ENCODE measurements at places on chromosomes 3 and 15.

- no peak for DNase-seq
These were observed 27.6 kb upstream of the RAB7A start for GRCh38 chr3:128698211-128699047.

GRCh38 chr3:22231061-22231460 lies 480.1 kb upstream of the ZNF385D start:
- DNase-seq, result no peak

- DNase-seq, result no peak
These were observed 10.8 kb downstream of the PLD1 start for GRCh38 chr3:171799501-171799900.

DNA sequence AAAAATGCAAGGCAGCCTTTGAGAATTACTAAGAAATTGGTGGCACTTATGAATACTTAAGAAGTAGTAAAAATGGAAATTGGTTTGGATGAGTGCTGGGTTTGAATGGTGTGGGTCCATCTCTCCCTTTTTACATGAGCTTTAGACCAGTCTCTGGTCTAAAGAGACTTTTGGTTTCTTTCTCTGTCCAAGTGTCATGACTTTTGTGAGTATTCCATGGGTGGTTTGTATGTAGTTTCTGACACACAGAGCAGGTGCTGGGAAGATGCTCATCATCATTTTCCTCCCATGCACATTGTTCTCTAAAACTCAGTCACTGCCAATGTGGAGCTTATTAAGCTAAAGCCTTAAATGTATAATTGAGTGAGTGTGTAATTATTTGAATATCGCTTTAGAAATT lies 63.5 kb downstream of the KAT2B start:
- DNase-seq, result no peak

- DNase-seq, result no peak
These were observed 2.1 kb downstream of the EPHB1 start for GRCh38 chr3:134797057-134797740.

- DNase-seq, result no peak
These were observed 4.7 kb downstream of the LRRK1 start for GRCh38 chr15:100923902-100924301.

- DNase-seq, result no peak
These were observed 9.1 kb downstream of the GK5 start for GRCh38 chr3:142216321-142216720.

DNA sequence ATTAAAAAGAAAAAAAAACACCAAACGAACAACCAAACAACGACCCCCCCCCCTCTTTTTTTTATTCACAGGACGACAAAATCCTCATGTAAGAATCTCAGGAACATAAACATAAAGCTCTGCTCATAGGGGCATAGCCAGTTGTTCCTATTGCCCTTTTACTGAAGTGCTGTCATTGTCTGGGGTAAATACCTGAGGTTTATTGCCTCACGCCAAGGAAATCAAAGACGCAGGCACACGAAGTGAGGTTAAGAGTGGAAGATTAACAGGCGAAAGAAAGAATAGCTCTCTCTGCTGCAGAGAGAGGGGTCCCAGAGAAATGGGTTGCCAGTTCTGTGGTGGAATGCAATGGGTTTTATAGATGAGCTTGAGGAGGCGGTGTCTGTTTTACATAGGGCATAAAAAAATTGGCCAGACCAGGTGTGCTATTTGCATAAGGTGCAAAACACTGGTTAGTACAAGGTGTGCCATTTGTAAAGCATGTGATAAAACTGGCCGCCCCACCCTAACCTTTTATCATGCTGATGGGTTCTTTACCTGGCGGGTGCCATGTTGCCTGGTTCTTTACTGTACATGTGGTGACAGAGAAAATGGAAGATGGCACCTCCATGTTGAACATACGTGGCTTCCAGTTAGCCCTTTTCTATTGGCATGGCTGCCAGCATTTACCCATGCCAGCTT lies 257.6 kb upstream of the ZPLD1 start:
- no peak for DNase-seq

- no peak for DNase-seq
These were observed 124.6 kb downstream of the IGF1R start for GRCh38 chr15:98772895-98773294.

DNA sequence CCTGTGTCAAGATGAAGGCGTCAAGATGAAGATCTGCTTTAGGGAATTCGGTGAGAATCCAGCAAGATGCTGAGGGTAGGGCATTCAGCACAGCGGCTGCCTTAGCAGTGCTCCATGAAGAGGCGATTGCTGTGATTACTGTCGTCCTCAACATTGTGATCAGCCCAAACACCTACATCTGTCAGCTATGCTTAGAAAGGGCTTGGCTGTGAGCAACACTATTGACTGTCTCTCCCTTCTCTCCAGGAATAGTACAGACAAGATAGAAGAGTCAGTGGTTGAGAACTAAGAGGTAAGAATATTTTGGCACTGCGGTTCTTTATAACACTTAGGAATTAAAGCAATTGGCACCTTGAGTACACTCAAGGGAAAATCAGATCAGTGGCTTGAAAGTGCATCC lies 91.3 kb downstream of the THBS1 start:
- DNase-seq, result no peak

DNA sequence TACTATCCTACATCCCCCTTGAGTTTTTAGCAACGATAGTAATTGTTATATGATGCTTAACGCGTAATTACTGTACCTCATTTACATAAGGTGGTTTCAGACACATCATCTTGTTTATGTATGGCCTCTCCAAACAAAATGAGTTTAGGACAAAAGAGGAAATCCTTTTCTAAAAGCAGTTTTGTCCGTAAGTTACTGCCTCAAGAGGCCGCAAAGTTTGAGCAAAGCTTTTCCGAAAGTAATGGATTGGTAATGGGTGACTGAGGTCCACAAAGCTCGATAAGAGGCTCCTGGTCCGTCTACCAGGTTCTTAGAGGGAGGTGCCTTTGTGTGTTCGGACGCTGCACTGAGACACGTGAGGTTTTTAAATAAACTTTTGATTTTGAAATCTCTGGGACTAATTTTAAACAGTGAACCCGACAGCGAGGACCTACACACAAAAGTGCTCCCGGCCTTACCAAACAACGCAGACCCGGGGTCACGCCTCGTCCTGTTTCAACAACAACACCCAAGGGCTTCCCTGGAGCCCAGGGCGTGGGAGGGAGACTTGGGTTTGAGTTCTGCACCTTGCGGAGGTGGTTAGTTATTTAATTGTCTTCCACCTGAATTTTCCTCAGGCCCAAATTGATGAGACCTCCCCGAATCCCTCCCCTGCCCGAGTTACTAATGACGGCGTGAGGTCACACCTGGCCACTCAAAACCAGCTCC lies 456 bp upstream of the C15orf61 start:
- DNase-seq, result no peak

- peak; percentile 28 for DNase-seq
These were observed 256.5 kb upstream of the NECTIN3 start for GRCh38 chr3:110815008-110815583.

DNA sequence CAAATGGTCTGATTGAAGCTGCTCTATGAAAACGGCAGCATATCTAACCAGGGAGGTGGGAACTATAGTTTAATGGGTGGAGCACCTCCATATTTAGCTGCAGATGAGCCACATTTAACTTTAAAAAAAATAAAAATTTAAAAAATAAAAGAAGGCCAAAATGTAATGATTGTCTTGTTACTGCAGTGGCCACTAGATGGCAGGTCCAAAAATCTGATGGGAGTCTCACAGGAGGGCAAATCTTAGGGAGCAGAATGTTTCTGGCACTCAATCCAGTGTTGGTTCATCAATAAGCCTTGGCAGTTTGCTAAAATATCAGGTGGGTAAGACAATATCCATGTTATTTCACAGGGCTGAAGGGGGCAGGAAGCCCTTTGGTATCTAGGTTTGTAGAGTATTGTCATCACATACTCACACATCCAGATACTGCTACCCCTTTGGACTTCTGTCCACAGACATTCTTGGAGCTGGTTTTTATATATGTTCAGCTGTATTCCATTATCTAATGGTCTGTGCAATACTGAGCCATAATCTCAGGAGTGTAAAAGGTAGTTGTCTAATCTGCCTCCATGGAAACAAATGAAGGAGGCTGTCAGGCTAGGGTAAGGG lies 233.3 kb downstream of the TIGIT start:
- DNase-seq, result no peak

- DNase-seq, result no peak
These were observed 36.9 kb upstream of the FSIP1 start for GRCh38 chr15:39819533-39819932.

DNA sequence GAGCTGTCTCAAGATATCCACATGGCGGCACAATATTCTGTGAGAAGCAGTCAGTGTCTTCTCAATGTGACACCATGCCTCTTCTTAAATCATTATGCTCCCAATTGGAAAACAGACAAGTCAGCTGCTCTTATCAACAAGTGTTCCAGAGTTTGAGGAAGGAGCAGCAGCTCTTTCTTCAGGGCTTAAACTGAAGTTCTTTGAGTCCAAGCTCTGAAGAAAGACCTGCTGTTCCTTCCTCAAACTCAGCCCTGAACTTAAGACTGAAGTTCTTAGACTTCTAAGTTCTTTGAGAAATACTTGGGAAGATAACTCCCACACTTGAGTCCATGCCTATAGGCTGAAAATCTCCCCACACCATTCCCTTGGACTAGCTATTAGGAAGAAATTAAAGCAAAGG lies 43.4 kb downstream of the NPTN start:
- no peak for DNase-seq

- DNase-seq, result no peak
These were observed 749 bp downstream of the ITGA11 start for GRCh38 chr15:68431037-68431791.

GRCh38 chr15:52737720-52738119 lies 52.4 kb downstream of the ONECUT1 start:
- DNase-seq, result no peak

DNA sequence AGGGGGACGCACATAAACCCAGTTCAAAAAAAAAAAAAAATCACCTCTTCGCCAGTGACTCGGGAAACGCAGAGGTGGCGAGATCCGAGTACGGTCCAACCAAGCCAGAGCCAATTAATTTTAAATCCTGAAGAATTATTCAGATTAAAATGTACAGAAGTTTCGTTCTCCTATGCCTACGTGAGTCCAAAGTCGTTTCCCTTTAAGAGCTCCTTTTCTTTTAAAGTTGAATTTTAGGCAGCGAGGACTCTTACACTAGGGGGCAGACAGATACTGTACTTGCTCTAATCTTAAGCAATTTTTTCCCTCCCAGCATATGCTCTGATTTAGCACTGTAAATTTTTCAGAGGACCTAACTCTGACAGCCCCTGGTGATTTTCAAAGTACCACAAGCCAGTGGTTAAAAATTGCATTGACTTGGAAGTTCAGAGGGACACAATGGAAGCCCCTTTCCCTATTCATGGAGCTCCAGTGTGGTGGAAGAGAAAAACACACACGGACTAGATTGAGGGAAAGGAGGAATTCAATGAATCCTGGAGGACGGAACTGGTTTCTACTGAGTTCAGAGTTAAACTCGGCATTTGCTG lies 3.3 kb upstream of the NR2F2 start:
- DNase-seq, result no peak

DNA sequence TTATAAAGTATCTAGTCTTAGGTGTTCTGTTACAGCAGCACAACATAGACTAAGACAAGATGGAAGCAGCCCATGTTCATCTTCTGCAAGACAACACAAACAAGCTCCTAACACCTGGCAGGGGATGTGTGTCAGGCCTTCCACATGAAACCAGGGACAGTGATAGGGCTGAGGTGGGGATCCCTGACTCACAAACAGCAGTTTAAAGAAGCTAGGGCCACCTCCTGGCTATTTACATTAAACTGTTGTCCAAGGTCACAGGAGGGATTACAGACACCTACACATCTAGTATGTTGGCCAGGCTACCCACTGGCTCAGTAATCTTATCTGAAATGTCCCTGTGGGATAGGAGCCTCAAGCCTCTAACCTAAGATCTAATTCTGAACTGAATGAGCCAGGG lies 211.3 kb downstream of the MINAR1 start:
- no peak for DNase-seq

DNA sequence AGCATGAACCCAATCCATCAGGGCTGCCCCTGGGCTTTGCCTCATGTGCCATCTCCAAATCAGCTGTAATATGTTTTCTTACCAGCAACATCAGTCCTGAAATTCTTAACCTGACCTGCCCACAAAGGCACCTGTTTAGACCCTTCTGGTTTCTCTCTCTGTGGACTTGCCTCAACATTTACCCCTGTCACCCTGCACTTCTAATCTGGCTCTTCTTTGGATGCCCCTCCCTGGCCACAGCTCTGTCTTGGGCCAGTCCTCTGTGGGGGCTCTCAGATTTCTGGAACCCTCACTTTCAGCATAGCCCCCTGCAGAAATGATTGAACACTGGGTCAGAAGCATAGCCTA lies 168.7 kb upstream of the STAC start:
- no peak for DNase-seq

DNA sequence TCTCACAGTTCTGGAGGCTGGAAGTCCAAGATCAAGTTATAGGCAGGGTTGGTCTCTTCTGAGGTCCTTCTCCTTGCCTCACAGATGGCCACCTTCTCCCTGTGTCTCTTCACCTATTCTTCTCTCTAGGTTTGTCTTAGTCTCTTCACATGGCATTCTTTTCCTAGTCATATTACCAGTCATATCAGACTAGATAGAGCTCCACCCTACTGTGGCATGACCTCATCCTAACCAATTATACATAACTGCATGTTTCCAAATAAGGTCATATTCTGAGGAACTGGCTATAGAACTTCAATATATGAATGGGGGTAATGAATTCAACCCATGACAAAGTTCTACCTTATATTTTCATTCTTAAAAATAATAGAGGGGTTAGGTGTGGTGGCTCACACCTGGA lies 196.4 kb upstream of the UBE3A start:
- DNase-seq, result no peak

DNA sequence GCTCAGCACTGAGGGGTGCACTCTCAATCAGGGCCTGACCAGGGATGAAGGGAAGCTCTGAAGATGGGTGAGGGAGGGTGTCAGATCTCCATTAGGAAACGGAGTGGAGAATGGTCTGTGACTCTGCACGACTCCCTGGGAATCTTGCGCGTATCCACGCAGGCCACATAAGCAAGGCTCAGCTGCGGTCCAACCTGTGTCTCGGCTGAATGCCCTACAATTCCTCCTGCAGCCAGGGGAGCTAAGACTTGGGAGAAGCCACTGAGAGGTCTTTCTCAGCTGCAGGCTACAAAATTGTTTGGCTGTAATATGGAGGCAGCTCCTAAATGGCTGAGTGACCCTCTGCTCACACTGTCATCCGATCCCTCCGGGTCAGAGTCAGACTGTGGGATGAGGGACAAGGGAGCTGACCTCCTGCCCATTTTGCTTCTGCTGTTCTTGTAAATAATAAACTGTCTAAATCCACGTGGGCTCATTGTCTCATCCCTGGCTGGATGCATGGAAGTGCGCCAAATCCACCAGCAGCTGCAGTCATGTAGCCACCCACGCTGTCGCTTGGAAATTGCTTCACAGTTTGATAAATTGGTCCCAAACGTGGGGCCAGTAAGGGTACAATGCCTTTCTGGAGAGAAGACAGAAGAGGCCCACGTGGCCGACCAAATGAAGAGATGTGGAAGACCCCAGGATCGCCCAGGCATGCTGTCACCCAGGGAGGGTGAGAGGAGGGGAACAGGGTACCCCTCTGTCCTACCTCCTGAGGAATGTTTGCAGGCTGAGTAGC lies 30.5 kb downstream of the ALS2CL start:
- DNase-seq, result peak; percentile 13

GRCh38 chr3:11582191-11582968 lies 61.3 kb downstream of the VGLL4 start:
- DNase-seq, result no peak

- DNase-seq, result no peak
These were observed 597.2 kb upstream of the ADAMTS9 start for GRCh38 chr3:65284961-65285360.

Data from GM04503 (cell line).